ENCODE measurements at places on chromosomes 1 and 21. TPM values are rescaled to one million over a fixed set of nuclear protein-coding genes. Genes with fewer than 3 reads are reported as not detected.

GRCh38 chr1:159957824-159958268 lies 3.8 kb upstream of the SLAMF9 start:
- H3K36me3 ChIP-seq: no peaks in the 10 kb centered on the region
- H3K4me1 ChIP-seq: peaks cover 19% of the 10 kb centered on the region
- no peak overlapping the region for H3K27ac ChIP-seq

The IQCC gene
- 1.8 TPM for total RNA-seq

The SMPDL3B gene
- total RNA-seq: under 0.01 TPM

DNA sequence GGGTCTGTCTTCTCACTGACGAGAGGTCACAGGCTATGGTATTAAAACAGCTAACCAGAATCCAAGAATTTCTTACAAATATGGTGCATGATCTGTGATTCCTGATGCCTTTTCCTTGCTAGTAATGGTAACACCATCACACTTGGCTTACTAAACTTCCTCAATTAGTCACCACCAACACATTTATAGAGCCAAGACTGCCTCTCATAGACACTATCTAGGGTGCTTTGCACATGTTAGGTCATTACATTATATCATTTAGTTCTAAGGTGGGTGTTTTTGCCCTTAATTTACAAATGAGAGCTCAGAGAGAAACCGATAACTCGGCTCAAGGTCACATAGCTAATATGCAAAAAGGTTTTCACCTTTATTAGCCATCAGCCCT lies 8.7 kb downstream of the KIF21B start:
- peaks cover 51% of the 10 kb centered on the region for H3K27me3 ChIP-seq
- H3K4me3 ChIP-seq: no peak overlapping the region
- DNase-seq: no peak
- no peaks in the 10 kb centered on the region for H3K4me1 ChIP-seq

- no peaks in the 10 kb centered on the region for H3K36me3 ChIP-seq
- H3K27ac ChIP-seq: no peak overlapping the region
- no peak overlapping the region for H3K4me3 ChIP-seq
Observed at GRCh38 chr1:184851822-184852746, 97.4 kb upstream of the EDEM3 start.

- H3K27ac ChIP-seq: peak overlapping the region; percentile 83
- H3K4me3 ChIP-seq: no peak overlapping the region
Observed at GRCh38 chr1:39450956-39451606, 40.4 kb upstream of the BMP8A start.

The GBP7 gene
- not detected for total RNA-seq

GRCh38 chr1:76122271-76122670 lies 47.7 kb downstream of the ST6GALNAC3 start:
- no peak overlapping the region for H3K4me3 ChIP-seq
- H3K27ac ChIP-seq: no peak overlapping the region
- DNase-seq: no peak
- H3K36me3 ChIP-seq: no peaks in the 10 kb centered on the region
- H3K4me1 ChIP-seq: no peaks in the 10 kb centered on the region

GRCh38 chr21:32674731-32675130 lies 53.1 kb downstream of the SYNJ1 start:
- H3K27me3 ChIP-seq: no peaks in the 10 kb centered on the region
- no peaks in the 10 kb centered on the region for H3K4me1 ChIP-seq
- no peak for DNase-seq
- no peak overlapping the region for H3K27ac ChIP-seq
- no peak overlapping the region for H3K4me3 ChIP-seq

The ADGRL2 gene
- total RNA-seq: 55.4 TPM

DNA sequence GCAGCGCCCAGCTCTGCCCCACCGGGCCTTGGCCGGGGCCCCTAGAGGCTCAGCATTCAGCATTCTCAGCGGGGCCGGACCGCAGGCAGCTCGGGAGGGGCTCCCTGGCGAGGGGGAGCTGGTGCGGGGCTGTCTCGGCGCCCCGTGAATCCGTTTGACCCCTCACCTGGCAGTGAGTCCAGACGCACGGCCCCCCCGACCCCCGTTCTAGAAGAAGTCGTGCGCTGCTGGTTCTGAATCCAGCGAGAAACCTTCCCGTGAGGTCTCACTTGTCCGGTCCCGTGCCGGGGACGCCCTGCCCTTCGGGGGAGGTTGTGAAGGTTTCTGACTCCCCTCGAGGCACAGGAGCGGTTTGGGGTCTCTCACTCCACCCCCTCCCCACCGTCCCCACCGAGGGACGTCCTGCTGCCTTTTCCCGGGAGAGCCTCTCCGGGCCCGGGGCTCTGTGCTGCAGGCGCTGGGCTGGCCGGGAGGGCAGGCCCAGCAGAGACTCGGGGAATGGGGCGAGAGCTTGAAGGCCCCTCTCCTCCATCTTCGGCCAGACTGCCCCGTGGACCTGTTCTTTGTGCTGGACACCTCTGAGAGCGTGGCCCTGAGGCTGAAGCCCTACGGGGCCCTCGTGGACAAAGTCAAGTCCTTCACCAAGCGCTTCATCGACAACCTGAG lies 655 bp downstream of the COL6A1 start:
- peak; percentile 94 for DNase-seq
- no peaks in the 10 kb centered on the region for H3K27me3 ChIP-seq
- H3K4me3 ChIP-seq: peak overlapping the region; percentile 97
- peaks cover 24% of the 10 kb centered on the region for H3K4me1 ChIP-seq

The OR10Z1 gene
- not detected for total RNA-seq

The SMCP gene
- total RNA-seq: not detected

DNA sequence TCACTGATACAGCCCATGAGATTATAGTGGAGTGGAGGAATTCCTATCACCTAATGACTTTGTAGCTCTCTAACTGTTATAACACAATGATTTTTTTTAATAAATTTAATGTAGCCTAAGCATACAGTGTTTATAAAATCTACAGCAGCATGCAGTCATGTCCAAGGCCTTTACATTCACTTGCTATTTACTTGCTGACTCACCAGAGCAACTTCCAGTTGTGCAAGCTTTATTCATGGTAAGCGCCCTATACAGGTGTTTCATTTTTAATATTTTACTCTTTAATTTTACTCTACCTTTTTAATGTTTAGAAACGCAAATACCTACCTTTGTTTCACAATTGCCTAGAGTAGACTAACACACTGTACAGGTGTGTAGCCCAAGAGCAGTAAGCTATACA lies 1652.2 kb downstream of the BRINP3 start:
- H3K36me3 ChIP-seq: no peaks in the 10 kb centered on the region
- no peaks in the 10 kb centered on the region for H3K27me3 ChIP-seq
- no peak overlapping the region for H3K4me3 ChIP-seq

DNA sequence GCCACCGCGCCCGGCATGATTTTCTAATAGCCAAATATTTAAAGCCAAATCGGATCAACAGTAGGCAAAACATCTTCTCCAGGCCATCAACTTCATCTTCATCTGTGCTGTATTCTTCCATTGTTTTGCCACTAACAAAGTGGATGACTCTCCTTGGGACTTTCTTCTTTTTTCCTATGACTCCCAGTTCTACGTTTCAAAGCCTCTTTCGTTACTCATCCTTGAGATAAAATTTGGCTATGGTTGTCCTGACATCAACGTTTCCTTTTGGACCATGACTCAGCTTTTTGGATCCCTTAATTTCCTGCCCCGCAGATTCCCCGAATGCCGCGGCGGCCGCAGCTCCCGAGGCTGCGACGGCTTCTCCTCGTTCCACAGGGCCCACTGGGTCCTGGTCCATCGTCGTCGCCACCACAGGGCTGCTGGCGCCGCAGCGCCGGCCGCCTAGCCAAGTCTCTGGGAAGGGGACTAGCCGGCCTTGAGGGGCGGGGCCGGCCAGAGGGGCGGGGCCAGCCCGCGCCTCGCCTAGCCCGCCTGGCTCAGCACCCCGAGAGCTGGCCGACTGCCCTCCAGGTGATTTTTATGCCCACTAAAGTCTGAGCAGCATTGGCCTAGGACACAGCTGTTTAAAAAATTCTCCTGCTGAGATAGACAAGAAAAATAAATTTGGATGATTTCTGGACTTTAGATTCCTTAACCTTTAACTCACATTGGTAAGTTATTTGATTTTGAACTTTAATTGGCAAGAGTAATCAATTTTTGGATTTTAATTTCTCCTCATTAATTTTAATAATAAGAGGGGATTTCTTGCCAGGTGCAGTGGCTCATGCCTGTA lies 93.9 kb downstream of the ADCY10 start:
- peaks cover 16% of the 10 kb centered on the region for H3K4me1 ChIP-seq
- H3K36me3 ChIP-seq: no peaks in the 10 kb centered on the region
- peak overlapping the region; percentile 45 for H3K4me3 ChIP-seq
- H3K27me3 ChIP-seq: no peaks in the 10 kb centered on the region

DNA sequence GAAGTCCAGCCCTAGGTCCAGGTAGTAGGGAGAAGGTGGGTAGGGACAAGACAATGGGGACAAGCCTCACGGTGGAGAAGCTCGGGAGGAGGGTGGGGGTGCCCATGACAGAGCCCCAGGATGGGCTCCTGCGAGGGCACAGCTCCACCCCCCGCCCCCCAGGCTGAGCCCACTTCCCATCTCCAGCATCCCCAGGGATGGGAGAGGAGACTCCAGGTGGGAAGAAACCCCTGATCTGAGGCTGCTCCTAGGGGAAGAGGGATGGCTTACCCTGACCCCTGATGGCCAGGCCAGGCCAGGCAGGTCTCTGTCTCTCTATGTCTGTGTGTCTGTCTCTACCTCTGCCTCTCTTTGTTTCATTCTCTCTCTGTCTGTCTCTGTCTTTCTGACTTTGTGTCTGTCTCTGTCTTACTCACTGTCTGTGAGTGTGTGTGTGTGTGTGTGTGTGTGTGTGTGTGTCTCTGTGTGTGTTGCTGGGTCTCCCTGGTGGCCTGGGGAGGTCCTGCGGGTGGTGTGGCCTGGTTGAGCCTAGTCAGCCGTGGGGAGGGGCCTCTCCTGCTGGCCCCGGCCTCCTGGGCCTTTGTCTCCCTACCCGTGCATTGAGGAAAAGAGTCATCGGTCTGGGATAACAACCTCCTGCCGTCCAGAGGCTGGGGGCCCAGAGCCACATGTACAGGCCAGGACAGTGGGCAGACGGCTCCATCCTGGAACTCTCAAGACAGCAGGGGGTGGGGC lies 45.7 kb downstream of the WNT9A start:
- H3K27ac ChIP-seq: no peak overlapping the region
- H3K27me3 ChIP-seq: no peaks in the 10 kb centered on the region
- no peaks in the 10 kb centered on the region for H3K4me1 ChIP-seq
- no peak overlapping the region for H3K4me3 ChIP-seq
- DNase-seq: no peak

- no peaks in the 10 kb centered on the region for H3K27me3 ChIP-seq
- no peak overlapping the region for H3K27ac ChIP-seq
- peak; percentile 96 for DNase-seq
- peak overlapping the region; percentile 100 for H3K4me3 ChIP-seq
- no peaks in the 10 kb centered on the region for H3K36me3 ChIP-seq
Observed at GRCh38 chr1:3858231-3858981, 1.1 kb downstream of the DFFB start.

The DNALI1 gene
- 6.5 TPM for total RNA-seq

The OVAAL gene
- not detected for total RNA-seq

The PLPP3 gene
- total RNA-seq: 243 TPM

DNA sequence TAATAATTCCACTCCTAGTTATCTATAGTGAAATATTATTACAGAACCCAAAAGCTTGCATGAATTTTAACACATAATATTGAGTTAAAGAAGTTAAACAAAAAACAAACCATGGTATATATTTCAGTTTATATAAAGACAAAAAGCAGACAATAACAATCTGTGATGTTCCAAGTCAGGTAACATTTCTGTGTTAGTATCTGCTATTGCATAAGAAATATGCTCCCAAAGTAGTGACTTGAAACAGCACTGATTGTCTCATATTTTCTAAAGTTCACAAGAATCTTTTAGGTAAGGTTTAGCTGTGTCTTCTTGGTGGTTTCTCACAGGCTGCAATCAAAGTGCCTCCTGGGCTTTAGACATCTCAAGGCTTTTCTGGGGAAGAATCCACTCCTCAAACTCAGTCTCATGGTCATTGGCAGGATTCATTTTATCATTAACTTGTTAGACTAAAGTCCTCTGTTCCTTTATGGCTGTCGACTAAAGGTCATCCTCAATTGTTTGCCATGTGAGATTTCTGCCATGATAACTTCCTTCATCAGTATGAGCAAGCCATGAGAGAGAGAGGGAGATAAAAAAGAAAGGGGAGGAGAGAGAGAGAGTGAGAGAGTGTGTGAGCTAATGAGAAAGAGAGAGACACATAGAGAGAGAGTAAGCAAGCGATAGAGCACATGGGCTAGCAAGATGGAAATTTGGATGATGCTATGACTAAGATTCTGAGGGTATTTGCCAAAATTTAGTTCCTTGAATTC lies 19.9 kb downstream of the GBP1 start:
- DNase-seq: no peak
- H3K27ac ChIP-seq: no peak overlapping the region
- no peak overlapping the region for H3K4me3 ChIP-seq
- no peaks in the 10 kb centered on the region for H3K36me3 ChIP-seq

GRCh38 chr1:159598196-159598595 lies 10.6 kb downstream of the APCS start:
- H3K4me1 ChIP-seq: peaks cover 23% of the 10 kb centered on the region
- H3K4me3 ChIP-seq: no peak overlapping the region
- peak overlapping the region; percentile 82 for H3K27ac ChIP-seq
- H3K27me3 ChIP-seq: no peaks in the 10 kb centered on the region

- peaks cover 7% of the 10 kb centered on the region for H3K36me3 ChIP-seq
- no peak overlapping the region for H3K4me3 ChIP-seq
- no peak for DNase-seq
- no peaks in the 10 kb centered on the region for H3K27me3 ChIP-seq
- H3K27ac ChIP-seq: no peak overlapping the region
- H3K4me1 ChIP-seq: peaks cover 3% of the 10 kb centered on the region
Observed at GRCh38 chr1:67780637-67781036, 52.6 kb downstream of the GNG12 start.

DNA sequence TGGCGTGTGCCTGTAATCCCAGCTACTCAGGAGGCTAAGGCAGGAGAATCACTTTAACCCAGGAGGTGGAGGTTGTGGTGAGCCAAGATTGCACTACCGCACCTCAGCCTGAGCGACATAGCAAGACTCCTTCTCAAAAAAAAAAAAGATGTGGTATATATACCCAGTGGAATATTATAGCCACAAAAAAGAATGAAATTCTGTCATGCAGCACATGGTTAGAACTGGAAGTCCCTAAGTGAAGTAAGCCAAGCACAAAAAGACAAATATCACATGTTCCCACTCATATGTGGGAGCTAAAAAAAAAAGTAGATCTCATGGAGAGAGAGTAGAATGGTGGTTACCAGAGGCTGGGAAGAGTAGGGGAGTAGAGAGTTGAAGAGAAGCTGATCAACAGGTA lies 18.7 kb downstream of the PSMB4 start:
- H3K27ac ChIP-seq: no peak overlapping the region
- H3K4me3 ChIP-seq: no peak overlapping the region
- DNase-seq: no peak
- H3K4me1 ChIP-seq: peaks cover 5% of the 10 kb centered on the region
- H3K36me3 ChIP-seq: peaks cover 58% of the 10 kb centered on the region

DNA sequence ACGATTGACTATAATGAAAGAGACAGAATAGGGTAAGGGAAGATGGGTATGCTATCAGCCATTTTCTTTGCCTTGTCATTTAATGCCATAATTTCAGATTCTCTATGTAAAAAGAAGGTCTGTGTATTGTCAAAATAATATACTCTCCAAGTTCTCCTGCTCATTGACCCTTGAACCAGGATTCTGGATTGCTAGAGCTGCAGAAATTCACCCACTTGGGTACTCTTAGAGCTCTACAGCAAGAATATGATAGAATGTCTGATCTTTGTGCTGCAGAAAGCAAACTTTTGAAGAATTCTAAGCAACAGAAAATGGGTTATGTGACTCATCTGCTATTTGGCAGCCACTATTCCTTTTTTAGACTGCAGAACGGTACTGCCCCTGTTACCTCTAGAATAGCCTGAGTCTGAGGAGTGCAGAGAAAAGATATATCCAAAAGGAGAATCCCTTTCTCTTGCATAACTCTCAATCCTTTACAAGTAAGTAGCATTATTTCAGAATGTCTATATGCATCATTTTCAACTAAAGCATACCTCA lies 78.2 kb upstream of the TENT5C start:
- H3K4me3 ChIP-seq: no peak overlapping the region
- peak; percentile 66 for DNase-seq
- no peak overlapping the region for H3K27ac ChIP-seq
- peaks cover 6% of the 10 kb centered on the region for H3K4me1 ChIP-seq
- no peaks in the 10 kb centered on the region for H3K36me3 ChIP-seq
- H3K27me3 ChIP-seq: no peaks in the 10 kb centered on the region
